ENCODE measurements at places on chromosomes 5 and 9.

DNA sequence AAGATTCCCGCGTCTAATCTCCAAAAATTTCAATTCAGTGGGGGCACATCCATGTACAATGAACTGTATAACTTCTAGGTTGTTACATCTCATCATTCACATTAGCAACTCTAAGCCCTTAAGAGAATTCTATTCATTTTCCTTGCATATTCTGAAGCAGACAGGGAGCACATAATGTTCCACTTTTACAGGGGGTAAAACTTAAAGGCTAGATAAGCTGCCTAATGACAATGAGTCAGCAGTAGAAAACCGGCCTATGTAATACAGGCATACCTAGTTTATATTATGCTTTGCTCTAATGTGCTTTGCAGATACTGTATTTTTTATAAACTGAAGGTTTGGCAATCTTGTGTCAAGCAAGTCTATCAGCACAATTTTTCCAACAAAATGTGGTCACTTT is 40.4 kb downstream of the PTAR1 start:
- no peak for DNase-seq

DNA sequence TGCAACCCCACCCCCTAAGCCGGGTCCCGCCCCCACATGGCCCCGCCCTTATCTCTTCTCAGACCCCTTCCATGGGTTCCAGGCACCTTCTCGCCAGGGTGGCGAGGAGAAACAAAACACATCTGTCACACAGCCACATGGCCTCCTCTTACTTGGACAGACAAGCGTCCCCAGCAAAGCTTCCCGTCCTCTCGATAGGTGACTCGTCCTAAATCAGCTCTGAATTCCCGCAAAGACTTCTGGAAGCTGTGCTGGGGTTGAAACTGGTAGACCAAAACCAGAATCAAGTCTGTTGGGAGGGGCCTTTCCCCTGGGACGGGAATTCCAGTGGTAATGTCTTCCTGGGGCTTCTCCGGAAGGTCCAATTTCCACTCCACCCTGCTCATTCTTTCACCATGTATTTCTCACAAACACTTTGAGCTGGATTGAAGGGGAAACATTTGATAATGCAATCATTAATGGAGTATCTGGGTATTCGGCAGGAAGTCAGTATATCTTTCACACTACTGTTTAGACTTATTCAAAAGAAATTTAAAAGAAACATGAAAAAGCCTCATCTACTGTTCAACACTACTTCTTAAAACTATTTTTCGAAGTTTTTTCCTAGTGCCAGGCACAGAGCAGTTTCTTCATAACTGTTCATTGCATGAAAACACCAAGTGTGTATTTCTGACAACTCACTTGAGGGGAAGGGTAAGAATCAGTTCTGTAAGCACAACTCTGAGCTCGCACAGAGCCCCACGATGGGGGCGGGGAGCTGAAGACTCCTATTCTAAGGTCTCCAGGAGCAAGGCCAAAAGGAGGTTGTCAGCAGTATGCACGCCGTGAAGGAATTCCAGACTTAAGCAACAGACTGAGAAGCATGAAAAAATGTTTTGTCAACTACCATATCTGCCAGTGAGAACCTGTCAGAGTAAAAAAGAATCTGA is 644 bp upstream of the CTNNAL1 start:
- peak; percentile 94 for DNase-seq

DNA sequence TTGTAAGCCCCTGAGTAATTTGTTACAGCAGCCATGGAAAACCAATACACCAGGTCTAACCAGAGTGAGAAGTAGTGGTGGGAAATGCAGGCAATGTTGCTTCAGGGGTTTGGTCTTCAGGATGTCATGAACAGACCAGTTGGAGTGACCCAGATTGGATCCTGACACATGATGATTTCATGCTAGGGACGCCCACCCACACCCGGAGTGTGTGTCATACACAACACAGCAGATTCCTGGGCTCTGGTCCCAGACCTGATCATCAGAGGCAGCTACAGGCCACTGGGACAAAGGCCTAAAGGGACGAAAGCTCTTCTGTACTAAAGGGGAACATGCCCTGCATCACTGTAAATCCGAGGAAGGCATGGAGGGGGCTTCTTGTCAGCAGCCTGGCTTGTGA is 194.2 kb downstream of the NSG2 start:
- no peak for DNase-seq

DNA sequence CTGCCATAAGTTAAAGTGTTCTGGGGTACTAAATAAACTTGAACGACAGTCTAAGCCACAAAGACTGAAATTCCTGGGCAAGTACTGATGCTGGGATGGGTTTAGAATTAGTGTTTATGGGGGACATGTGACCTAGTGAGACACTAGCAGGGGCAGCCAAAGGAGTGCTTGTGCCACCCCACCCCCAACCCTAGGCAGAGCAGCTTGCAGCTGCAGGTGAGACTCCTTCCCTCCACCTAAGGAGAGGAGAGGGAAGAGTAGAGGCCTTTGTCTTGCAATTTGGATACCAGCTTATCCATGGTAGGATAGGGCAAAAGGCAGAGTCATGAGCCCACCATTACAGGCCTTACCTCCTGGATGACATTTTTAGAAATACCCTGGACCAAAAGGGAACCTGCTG is 28.7 kb upstream of the PDE4D start:
- no peak for DNase-seq

GRCh38 chr9:20985851-20986600 is 45.4 kb downstream of the HACD4 start:
- DNase-seq: no peak

Measured in muscle of back (tissue), 13 donors.